NCI-H2081 (cell line): ENCODE measurements at places on chromosomes 11 and 22.
A peak's percentile ranks its signal among the peaks of the same experiment; 100 is the strongest.

DNA sequence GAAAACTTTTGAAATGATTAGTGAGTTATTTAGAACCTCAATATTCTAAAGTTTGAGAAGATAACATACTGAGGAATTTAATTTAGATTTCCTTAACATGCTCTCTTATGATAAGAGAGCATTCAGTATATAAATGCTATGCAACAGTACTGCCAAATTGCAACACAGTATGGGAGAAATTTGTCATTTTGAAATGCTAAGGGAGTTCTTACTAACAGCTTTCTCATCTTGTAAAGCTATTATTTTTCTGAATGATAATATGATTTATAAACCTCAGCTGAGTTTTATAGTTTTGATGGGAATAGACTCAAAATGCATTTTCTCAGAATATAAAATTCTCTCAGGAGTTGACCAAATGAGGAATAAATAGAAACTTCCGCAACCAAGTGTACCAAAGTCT, 108.4 kb downstream of the SPON1 start:
- no peak for DNase-seq

- peak; percentile 87 for DNase-seq
Observed at GRCh38 chr22:46006379-46007002, 29.5 kb upstream of the WNT7B start.

DNA sequence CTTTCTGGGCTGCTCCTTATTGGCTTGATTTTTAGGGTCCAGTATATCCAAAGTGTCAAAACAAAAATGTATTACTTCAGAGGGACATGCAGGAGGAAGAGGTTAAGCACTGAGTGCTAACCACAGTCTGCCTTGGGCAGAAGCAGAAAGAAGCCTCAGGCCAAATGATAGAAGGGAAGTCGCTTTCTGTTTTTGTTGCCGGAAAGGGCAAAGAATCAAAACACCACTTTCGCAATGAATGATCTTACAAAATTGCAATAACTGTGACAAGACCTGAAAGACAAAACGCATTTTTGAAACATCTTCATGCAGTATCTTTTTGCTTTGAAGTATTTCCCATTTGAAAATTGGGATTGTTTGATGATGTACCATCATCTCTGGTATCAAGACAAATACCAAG, 70.1 kb upstream of the PICALM start:
- DNase-seq, result no peak

DNA sequence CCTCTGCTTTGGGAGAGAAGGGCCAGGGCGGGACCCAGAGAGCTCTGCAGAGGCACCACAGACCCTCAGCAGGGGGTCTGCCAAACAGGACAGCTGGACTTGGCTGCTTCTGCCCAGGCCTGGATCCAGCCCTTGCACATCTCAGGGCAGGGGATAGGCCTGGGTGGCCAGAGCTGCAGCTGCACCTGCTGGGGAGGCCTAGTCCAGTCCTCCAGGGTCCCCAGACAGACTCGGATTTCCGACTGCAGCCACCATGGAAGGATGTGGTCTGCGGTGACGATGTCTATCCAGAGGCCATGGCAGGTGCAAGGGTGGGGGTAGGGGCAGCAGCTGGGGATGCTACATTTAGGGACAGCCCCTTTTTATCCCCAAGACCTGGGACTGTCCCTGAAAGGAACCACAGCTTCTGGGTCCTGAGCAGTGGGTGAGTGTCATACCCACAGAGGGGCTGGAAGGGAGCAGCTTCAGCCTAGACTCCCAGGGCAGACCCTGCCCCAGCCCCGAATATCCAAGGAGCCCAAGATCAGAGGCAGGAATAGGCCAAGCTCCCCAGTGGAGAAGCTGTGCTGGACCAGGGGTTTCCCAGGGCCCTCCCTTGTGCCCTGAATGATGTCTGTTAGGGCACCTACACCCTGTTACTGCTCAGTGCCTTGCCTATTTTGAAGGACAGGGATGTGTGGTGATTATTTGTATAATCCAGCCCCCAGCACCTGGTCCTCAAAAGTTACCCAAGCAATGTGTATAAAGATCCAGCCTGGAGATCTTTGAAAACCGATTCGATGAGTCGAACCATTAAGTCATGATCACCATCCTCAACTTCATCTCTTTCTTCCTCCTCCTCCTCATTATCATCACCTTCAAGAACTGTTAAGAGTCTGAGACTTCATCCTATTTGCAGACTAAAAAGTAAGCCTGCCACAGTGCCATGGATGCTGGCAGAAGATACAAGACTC, 2.5 kb upstream of the IGLL5 start:
- DNase-seq, result no peak

DNA sequence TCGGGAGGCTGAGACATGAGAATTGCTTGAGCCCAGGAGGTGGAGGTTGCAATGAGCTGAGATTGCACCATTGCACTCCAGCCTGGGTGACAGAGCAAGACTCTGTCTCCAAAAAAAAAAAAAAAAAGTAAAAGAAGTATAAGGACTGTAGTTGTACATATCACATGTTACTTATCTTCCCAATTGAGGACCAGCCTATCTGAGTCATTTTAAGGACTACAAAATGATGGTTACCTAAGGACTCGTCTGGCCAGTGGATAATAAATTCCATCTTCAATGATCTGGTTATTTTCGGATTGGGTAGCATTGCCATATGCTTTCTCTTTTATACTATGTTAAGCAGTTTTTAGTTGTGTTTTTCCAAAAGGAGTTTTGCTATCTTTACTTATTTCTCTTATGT, 55.3 kb downstream of the PPFIA1 start:
- no peak for DNase-seq

GRCh38 chr22:50270666-50271394, 650 bp upstream of the MAPK11 start:
- DNase-seq, result no peak

DNA sequence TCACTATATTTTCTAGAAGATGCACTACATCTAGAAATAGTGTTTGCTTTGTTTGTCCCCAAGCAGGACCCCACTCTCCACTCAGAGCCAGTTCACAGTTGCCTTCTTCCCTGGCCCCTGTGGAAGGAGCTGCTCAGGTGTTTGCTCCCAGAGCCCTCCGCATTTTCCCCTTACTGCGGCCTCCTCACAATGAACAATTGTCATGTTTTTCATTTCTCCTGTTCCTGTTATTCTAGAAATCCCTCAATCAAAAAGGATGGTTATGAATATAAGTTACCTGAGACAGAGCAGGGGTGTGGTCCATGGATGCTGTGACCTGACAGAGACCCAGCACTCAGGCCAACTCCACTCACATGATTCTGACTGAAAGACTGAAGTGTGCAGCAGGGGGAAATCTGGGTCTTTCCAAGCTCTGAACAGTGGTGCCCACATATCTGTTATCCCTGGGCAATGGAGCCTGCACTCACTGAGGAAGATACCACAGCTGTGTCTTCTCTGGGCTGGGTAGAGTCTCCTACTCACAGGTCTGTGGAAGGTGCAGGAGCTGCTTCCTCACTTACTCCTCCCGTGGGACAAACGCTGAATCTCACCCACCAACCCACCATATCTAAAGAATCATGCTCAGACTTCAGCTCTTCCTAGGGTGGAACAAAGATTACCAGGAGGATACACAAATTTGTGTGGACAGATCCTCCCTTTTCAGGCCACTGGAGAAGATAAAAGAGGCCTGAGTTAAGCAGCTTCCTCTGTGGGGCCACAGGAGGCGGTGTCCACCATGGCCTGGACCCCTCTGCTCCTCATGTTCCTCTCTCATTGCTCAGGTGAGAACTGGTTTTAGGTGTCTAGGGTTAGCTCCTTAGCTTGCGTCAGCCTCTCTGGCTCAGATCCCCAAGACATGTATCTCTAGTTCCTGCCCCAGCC, 87.1 kb upstream of the TOP3B start:
- no peak for DNase-seq
